ENCODE measurements at places on chromosomes 3 and 15.

DNA sequence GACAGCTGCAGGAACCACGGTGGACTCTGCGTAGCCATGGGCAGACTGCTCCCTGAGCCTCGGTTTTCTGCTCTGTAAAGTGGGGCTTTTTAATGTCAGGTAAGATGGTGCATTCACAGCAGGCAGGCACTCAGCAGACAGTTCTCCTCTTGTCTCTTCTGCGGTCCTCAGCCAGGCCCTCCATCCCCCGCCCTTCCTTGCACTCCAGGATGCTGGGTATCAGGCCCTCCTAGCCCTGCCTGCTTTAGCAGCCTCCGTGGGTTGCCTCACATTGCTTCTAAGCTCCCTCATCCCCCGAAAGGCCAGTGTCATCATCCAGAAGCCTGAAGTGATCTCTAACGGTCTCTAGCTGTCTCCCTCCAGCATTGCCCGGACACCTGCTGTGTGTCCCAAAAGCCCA, 115.7 kb downstream of the WNT7A start:
- no peak for DNase-seq

- no peak for DNase-seq
Measured at GRCh38 chr3:120646771-120647432, 35.1 kb downstream of the HGD start.

DNA sequence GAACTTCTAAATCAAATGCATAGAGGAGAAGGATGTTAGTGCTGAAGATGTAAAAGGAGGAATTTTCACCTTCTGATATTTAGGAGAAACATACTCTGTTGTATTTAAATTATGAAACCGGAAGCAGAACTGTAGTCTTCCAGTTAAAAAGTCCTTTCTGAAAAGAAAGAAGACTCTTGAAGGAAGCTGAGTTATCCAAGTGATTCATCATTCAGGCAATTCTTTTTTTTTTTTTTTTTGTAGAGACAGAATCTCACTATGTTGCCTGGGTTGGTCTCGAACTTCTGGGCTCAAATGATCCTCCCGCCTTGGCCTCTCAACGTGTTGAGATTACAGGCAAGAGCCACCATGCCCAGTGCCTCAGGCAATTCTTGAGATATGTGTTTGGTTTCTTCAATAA, 424.8 kb upstream of the TPM1 start:
- no peak for DNase-seq

GRCh38 chr15:52438047-52438446, 90.6 kb downstream of the MYO5A start:
- DNase-seq: peak; percentile 3

Measured in GM12878 (cell line).